ENCODE measurements at places on chromosomes 2 and 18.

GRCh38 chr2:67164771-67165522 lies 232.2 kb upstream of the ETAA1 start:
- no peak for DNase-seq

GRCh38 chr2:177419274-177419673 lies 26.7 kb downstream of the AGPS start:
- no peak for DNase-seq

- DNase-seq, result no peak
These were observed 364.4 kb downstream of the ZNF521 start for GRCh38 chr18:24987303-24988252.

GRCh38 chr2:222751238-222751637 lies 79.8 kb downstream of the MOGAT1 start:
- DNase-seq, result no peak

GRCh38 chr2:199467066-199467822 lies 9.5 kb upstream of the SATB2 start:
- no peak for DNase-seq

DNA sequence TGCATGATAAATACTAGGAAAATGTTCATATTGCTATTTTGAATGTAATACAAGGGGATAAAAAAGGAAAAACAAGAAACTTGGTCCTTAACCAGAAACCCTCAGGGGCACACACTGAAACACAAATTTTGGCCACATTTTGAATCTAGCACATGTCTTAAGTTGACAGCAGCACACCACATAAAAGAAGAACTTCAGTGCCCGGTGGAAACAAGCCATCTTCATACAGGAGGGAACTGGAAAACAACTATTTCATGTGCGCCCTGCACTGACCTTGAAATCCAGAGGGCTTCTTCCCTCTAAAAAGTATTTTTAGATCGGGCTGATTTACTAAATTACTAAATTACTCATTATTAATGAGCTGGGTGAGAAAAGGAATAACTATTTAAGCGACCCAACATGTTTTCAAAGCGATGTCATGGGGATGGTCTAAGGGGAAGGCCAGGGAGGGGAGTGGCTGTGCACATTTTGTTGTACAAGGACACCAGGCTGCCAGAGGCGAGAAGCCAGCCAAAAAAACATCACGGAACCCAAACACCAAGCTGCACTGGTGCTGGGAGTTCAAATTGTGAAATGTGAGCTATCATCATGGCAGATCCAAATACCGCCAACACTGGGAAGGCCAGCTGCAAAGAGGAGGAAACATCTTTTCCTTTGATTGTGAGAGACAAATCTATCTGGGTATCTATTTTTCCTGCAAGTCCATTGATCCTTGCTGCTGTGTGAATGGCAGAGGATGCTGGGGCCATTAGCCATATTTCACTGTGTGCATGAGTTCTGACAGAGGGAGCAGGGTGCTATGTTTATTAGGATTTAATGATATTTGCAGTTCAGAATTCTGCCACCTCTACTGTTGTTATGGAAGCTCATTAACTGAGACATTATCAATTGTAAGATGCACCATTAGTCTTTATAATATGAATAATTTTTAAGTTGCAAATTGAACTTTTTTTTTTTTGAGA lies 150.7 kb upstream of the LMAN1 start:
- no peak for DNase-seq

GRCh38 chr2:63435070-63435469 lies 153.2 kb downstream of the WDPCP start:
- DNase-seq, result no peak

DNA sequence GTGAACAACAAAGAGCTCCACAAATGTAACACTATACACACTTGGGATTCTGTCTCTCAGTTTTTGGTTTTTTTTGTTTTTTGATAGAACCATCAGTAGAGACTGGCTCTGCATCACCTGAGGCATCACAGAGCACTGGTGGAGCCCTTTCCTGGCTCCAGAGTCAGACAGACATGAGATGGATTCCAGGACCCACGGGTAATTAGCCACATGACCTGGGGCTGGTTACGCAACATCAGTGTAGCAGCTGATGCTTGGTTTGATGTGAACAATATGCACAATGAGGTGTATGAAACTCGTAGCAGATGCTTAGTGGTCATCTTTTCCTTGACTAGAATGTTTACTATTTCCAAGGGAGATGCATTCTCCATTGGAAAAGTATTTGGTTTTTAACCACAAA lies 40.7 kb downstream of the CMPK2 start:
- no peak for DNase-seq

- DNase-seq, result peak; percentile 16
These were observed 156.1 kb upstream of the ID2 start for GRCh38 chr2:8525582-8526402.

DNA sequence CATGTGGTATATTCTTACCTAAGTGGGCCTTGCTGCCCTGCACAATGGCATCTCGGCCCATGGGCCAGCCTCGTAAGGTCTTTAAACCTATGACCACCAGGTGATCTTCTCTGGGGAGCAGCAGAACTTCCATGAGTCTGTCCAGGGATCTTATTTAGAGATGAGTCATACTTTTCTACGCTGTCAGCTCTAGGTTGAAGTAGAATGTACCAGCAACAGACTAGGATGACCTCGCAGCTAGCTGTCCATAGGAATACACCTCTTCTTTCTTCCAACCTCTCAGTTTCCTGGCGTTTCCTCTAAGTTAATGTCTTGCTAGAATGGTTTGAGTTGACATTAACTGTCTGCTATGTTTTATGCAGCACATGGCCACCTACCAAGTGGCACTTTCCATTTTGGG lies 15.6 kb upstream of the CXCR4 start:
- DNase-seq, result no peak

GRCh38 chr2:174076040-174076439 lies 110.9 kb upstream of the SP3 start:
- DNase-seq, result no peak

- no peak for DNase-seq
These were observed 256.3 kb downstream of the CCDC178 start for GRCh38 chr18:33184175-33184574.

GRCh38 chr18:55900380-55900779 lies 312.4 kb upstream of the TCF4 start:
- no peak for DNase-seq

DNA sequence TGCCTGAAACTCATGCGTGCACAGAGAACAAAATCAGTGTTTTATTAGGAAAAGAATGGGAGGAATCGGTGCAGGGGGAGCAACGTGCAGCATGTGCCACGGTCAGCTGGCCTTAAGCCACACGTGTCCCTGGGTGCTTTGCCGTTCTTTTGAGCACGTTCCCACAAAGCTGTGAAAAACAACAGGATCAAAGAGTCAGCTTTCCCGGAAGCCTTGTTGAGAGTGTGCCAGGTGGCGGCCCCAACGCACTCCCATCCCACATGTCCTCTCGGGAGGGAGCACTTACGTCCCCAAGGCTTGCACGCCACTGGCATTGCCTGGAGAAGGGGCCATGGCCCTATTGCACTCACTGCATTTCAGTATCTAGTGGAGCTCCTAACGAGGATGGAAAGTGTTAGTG lies 511.2 kb downstream of the EIPR1 start:
- no peak for DNase-seq

- no peak for DNase-seq
These were observed 31.4 kb downstream of the MYO5B start for GRCh38 chr18:50163505-50163904.

DNA sequence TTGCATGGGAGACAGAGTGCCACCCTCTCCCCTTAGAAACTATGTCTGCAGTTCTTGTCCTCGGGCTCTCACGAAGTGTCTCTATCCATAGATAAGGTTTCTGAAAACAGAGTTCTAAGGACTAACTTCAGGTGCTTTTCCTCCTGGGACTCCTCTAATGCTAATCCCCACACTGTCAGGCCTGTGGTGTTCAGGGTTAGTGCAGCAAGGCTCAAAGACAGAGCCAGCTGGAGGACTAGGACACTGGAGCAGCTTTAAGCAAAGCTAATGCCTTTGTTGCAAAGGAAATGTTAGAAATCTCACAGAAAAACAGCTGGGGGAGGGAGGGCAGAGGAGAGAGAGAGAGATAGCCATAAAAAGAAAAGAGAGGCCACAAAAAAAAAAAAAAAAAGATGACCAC lies 824.0 kb upstream of the FSHR start:
- DNase-seq, result no peak

GRCh38 chr2:75710220-75710576 lies 517 bp downstream of the GCFC2 start:
- DNase-seq, result peak; percentile 46

GRCh38 chr2:231931481-231931915 lies 5.3 kb upstream of the NPPC start:
- no peak for DNase-seq

DNA sequence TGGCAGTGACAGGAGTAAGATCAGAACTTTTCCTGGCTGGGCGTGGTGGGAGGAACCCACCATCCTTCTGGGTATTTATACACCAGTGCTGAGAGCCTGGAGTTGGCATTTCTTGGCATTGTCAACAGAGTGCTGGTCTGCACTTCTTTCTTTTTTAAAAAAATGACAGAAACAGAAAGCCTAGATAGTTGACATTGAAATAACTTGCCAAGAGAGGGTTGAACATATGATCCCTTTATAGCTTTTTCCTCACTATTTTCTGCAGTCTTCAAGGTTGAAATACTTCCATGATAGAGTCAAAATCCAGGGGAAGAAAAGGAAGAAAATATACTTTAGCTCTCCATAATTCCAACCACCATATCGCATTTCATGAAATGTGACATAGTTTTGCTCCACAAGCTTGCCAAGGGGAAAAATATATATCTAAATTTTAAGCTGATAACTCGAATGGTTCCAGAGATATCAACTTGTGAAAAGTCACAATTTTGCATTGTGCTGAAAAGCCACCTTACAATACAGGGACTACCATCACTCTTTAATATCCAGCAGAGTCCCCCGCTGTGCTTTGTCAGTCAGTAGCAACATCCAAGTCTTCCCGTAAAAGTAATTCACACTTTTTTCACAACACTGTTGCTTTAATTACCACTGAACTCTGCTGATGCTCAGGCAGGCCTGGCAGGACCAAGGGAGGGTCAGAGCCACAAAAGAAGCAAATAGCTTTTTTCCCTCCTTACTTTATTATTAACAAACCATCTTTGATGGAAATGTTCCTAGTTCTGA lies 764.9 kb upstream of the FANCL start:
- no peak for DNase-seq

GRCh38 chr2:226234187-226234586 lies 565.4 kb downstream of the IRS1 start:
- no peak for DNase-seq

GRCh38 chr2:237482485-237482884 lies 4.6 kb upstream of the MLPH start:
- no peak for DNase-seq

DNA sequence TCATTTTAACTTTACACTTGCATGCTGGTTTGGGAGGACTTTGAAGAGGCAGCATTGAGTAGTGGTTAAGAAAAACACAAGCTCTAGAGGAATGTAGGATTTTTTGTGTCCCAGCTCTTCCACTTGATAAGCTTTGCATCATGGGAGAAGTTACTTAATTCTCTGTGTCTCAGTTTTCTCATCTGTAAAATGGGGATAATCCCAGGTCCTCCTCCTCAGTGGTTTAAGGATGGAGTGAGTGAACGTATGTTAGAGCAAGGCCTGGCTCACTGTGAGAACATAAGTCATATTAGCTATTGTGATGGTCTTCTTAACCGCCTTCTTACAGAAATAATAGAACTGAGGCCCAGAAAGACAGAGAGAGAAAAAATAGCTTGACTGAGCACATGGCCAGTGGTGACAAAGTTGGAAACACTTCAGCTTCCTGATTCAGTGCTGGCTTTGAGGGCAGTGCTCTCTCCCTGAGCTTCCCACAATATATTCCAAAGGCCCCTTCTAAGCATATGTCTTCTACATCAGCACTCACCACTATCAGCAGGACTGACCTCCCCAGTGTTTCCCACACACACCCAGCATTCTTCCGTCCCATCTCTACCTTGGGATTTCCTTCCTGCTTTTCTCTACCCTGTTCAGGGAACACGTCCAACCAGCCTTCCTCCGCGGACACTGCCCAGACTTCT lies 214.9 kb upstream of the TNP1 start:
- DNase-seq, result no peak

DNA sequence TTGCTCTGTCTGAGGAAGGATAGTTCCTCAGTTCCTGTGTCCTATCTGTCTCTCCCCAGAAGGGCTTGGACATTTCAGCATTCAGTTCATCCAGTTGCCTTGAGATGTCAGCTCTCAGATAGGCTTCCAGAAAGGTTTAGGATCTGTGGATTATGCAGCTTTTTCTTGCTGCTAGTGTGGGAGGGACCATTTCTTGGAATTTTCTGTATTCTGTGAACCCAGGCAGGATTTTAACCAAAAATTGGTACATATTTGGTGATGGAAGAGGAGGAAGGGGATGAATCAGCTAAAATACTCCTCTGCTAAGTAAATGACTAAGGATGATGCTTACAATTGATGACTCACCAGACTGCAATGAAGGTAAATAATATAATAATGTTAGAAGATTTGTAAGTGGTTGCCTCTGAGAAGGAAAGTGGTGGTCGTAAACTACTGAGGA lies 58.6 kb upstream of the DOCK10 start:
- DNase-seq, result no peak

DNA sequence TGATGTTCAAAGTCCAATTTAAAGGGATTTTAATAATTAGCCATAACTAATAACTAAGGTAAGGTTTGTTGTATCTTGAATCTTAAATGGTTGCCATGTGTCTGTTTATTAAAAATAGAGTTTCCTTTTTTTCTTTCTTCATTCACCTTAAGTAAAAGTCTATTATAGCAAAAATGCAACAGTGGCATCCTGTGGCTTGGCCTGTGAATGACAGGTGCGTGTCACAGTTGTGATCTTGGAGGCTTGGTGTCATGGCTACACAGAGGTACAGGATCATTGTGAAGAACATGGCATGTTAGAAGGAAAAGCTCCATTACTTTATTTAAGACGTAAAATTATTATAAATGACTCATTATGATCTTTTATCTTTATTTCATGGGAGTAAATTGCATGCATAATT lies 246.1 kb downstream of the BCL2 start:
- no peak for DNase-seq

GRCh38 chr2:42125841-42126594 lies 43.1 kb upstream of the EML4 start:
- DNase-seq, result peak; percentile 60

DNA sequence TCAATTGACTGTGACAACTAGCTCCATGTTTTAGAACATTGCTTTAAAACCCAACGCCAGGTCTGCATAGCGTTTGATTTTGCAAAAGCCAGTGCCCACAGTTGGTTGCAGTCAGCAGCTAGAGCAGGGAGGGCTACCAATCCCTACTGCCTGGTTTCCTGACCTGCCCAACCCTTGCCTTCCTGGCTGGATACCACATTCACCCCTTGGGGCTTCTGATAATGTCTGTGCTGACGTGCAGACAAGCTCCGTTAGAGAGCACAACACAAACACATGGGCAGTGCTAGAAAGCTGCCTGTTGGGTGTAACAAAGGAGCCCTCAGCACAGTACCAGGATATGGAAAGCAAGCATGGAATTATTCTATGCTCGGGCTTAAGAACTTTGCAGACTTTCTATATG lies 71.4 kb upstream of the THSD7B start:
- DNase-seq, result no peak
